ENCODE measurements at places on chromosomes 1 and 21.

DNA sequence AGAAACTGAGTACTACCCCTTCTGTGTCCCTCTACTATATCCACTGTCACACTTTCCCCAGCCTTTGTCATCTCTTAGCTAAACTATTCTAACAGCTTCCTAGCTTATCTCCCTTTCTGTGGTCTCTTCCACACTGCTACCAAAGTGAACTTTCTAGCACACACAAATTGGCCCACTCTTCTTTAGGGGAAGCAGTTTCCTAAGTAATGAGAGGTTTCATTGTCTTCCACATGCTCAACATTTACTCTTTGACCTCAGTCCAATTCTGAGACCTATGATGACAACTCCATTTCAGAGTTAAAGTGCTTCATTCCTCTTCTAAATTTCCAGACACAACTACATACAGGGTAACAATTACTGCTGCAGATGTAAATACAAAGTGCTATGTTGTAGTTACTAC is 32.9 kb downstream of the SCYL3 start:
- DNase-seq, result no peak

DNA sequence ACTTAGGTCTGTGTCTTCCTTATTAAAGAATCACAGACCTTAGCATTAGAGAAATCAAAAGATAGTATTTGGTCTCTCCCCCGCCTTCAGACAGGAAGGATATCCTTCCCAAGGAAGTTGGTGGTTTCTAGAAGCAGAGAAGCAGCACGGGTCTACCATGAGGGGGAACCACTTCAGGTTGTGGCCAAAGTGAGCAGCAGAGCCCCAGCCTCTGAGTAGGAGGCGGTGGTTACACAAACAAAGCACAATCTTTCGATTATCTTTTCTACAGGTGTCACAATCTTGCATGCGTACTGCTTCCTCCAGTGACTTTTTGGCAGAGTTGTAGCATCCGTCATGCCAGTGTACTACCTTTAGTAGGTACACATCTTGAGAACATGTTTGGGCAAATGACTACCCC is 8.8 kb downstream of the PGLYRP4 start:
- DNase-seq, result no peak

- DNase-seq, result no peak
Observed at GRCh38 chr1:29245876-29246275, 9.6 kb downstream of the PTPRU start.

GRCh38 chr1:2442661-2443060 is 30.3 kb upstream of the PEX10 start:
- no peak for DNase-seq

GRCh38 chr21:16509476-16509875 is 779.7 kb downstream of the USP25 start:
- no peak for DNase-seq

DNA sequence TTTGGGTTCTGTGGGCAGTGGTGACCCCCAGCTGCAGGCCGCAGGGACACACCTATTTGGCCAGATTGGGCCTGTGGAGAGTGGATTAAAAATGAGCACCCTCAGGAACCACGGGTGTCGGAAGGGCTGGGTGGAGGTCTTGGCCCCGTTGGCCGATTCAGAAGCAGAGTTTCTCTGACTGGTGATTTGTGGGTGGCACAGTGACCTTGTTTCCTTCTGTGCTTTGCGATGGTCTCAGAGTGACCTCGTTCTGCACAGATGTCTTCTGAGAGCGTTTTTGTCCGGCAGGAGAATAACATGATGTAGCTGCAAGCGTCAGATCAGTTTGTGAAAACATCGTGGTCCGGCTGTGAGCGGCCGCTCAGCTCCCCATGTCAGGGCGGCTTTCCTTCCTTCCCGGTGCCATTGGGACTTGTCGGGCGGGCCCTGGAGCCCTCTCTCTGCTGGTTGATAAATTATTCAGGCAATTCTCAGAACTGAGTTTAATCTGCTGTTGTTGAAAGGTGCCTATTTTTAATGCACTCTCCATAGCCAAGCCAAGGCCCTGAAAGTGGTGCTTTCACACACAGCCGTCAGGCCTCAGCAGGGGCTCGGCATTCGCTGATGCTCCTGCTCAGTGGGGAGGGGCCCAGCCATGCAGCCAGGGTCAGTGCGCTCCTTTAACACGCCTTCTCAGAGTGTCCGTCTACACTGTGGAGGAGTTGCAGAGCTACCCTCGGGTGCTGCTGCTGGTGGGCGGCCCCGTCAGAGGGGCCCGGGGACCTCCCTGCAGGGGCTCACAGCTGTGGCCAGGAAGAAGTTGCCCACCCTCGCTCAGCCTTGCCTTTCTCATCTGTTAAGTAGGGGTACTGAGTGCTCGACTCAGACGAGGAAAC is 26.8 kb downstream of the TRPM2 start:
- no peak for DNase-seq

DNA sequence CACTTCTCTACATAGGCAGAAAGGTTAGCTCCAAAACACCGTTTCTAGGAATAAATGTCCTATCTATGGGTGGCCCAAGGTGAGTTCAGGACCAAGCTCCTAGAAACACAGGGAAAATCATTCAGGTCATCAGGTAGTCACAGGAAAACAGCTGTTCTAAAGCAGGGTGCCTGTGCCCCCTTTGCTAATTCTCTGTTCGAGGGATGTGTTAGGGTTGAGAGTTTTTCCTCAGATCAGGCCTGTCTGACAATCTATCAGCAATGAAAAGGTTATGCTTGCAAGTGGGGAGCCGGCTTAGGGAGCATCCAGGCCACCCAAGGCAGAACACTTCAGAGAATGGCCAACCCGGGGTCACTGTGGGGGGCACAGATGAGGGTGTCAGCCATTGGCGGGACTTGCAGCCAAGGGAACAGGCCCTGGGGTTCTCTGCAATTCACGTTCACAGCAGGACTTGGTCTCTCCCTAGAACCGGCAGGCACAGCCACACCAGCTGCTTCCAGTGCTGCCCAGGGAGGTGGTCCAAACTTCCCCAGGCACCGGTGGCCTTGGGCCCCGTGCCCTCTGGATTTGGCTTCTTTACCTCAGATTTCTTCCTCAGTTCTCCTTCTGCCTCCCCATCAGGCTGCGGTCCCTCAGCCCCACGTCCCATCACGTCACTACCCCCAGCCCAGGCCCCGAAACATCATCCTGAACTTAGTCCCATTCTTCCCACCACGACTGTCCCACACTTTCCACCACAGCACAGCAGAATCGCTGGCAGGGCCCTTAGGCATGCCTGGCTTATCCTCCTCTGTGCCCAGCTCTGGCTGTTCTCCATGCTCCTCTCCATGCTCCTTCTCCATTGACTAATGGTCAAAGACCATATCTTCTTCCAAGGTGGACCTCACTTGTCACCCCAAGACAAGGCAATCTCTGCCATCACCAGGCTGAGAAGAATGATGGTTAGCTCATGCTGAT is 11.0 kb downstream of the CD2 start:
- no peak for DNase-seq

GRCh38 chr21:38814126-38815059 is 8.7 kb downstream of the ETS2 start:
- no peak for DNase-seq

GRCh38 chr1:230790026-230790425 is 42.8 kb downstream of the CAPN9 start:
- no peak for DNase-seq

DNA sequence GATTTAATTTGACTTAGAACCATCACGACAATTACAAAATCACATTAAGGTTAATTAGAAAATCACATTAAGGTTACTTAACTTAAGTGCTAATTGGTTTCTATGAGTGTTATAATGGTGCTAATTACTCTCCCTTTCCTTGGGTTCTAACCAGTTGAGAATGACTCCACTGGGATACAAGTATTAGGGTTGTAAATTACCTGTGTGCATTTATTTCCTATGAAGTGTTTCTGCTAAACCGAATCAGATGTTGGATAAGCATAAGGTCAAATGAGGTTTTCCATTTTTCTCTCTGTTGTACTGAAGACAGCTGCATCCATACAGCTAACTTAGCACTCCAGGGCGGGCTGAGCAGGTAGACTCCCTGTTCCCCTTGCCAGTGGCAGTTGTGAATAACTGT is 610.3 kb upstream of the TMPRSS15 start:
- DNase-seq, result no peak

- no peak for DNase-seq
Observed at GRCh38 chr1:4825800-4826450, 171.5 kb downstream of the AJAP1 start.
